Activated CD8-positive, alpha-beta memory T cell treated with anti-CD3 and anti-CD28 coated beads, Interleukin-2, amount 10 ng/mL, durations not matched to agents 7 days and 5 days (primary cell): ENCODE measurements at places on chromosomes 7 and 10.
A peak's percentile ranks its signal among the peaks of the same experiment; 100 is the strongest.

DNA sequence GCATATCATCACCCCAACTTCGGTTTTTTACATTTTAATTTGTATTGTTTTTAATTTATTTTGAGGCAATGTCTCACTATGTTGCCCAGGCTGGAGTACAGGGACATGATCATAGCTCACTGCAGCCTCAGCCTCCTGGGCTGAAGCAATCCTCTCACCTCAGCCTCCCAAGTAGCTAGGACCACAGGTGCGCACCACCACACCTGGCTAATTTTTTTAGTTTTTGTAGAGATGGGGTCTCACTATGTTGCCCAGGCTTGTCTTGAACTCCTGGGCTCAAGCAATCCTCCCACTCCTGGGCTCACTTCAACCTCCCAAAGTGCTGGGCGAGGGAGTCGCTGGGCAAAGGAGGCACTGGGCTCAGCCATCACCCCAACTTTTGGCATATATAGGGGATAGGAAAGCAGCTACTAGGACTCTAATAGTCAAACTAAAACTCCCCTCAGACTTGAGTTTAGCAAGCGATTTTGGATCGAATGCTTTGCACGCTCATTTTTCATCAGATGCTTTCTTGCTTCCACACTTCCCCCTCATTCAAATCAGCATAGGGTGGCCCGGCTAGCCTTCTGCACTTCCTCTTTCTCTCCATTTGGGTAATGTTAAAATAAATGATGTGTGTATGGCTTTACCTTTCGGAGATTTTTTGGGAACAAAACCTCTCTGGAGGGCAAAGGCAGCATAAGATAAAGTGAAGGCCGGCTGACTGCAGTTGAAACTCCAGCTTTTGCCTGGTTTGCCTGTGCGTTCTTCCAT lies 20.8 kb upstream of the NMT2 start:
- no peak for DNase-seq

DNA sequence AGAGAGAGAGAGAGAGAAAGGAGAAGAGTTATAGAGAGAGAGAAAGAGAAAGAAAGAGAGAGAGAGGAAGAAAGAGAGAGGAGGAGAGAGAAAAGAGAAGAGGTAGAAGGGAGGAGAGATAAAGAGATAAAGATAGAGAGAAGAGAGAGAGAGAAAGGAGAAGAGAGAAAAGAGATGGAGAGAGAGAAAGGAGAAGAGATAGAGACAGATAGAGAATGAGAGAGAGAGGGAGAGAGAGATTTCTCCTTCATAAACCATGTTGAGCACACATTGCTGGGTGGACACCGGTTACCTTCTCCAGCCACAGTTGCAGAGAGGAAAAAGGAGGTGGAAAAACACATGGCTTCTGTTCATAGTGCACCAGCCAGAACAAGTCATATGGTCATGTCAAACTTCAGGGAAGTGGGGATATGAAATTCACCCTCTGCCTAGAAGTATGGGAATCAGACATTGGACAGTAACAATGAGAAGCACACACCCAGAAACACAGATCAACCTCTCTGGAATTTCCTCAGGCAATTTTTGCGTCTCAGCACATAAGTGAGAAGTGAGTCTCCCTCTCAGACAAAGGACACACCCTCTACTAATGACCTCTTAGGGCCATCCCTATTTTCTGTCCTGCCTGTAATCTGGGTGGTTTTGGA lies 172.5 kb upstream of the SVIL start:
- no peak for DNase-seq

DNA sequence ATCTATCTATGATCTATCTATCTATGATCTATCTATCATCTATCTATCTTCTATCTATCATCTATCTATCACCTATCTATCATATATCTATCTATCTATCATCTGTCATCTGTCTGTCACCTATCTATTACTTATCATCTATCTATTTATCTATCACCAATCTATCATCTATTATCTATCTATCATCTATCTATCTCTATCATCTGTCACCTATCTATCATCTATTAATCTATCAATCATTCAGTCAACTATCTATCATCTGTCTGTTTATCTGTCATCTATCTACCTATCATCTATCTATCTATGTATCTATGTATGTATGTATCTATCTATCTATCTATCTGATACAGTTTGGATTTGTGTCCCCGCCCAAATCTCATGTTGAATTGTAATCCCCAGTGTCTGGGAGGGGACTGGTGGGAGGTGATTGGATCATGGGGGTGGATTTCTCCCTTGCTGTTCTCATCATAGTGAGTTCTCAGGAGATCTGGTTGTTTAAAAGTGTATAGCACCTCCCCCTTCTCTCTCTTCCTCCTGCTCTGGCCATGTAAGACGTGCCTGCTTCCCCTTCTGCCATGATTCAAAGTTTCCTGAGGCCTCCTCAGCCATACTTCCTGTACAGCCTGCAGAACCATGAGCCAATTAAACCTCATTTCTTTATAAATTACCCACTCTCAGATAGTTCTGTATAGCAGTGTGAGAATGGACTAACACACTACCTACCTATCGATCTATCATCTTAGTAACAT lies 37.6 kb downstream of the NPTX2 start:
- no peak for DNase-seq

GRCh38 chr10:101843032-101844021 lies at the start of gene KCNIP2:
KCNIP2 (minus strand) TSS chr10:101843800; CDS start chr10:101843568, 232 bp downstream.
- DNase-seq, result peak; percentile 59

GRCh38 chr10:95792211-95792780 lies 36.3 kb downstream of the ENTPD1 start:
- no peak for DNase-seq

DNA sequence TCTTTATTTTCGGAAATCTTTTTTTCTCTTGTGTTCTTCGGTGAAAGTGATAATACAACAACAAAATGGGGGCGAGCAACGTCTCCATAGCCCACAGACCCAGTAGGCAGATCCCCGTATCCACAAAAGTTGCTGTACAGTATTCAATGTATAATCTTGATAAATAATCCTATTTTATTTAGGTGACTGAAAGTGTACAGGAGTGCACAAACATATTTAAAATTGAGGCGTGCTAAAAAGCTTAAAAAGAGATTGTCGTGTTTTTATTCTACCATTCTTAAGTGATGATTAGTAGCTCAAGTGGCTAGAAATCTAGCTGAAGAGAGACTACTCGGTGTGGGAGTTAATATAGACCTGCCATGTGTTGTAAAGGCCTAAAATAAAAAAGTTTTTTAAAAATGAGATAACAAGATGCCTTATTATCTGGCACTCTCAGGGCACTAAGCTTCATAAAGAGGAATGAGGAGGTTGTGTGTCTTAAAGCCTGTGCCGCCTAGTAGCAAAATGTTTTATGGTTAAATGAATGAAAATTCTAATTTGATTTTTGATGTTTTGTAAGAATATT lies 1.6 kb downstream of the CAPZA2 start:
- no peak for DNase-seq

DNA sequence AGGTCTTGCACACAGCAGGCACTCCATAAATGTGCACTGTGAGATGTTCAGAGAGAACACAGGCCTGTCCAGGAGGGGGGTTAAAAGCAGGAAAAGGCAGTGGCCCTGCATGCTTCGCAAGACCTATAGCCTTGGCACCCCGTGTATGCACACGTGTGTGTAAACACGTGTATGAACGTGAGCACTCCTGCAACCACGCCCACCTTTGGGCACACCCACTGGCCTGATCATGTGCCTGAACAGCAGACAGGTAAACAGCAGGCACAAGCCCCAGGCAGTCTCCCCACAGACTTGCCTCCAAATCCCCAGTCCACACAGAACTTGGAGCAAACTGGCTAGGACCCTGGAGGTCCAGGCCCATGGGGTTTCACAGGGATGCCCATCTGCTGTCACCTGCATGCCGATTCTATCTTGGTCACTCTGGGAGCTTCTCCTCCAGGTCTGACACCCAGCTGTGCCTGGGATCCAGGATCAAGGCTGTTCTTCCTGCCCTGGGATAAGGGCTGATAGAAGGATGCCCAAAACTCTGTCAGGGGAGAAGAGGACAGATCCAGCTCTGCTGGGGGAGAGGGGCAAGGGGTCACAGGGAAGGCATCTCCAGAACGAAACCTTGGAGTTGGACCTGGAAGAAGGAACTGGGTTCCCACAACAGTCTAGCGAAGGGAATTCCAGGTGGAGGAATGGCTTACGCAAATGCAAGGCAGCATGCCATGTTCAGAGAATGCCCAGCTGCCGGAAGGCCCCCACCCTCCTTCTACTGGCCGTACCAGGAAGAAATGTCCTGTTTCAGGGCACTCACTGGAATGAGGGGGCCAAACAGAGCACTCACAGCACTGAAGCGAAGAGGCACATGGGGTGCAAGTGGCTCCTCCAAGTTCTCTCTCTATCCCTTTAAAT lies 14.3 kb upstream of the ZMIZ1 start:
- DNase-seq, result no peak

DNA sequence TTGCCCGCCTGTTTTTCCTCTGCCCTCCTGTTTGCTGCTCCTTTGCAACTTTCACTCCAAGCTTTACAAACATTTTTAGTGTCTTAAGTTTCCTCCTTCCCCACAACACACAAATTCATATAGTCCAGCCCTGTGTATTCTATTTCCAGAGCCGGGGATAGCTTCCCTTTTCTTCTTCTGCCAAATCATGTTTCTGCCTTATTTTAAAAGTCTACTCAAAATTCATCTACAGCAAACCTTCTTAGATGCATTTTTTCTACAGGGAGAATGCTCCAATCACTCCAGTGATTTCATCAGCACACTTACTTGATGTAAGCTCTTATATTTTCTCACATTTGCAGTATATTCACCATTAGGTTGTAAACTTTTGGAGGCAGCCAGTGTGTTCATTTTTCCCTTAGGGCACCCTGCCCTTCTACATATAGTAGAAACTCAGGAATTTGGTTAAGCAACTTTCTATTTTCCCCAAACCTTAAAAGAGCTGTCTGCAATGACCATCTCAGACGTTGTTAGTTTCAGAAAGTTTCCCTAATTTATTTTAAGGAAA lies 12.4 kb upstream of the ACTA2 start:
- DNase-seq, result no peak

- DNase-seq, result no peak
These were observed 1.1 kb downstream of the ENTPD1 start for GRCh38 chr10:95756809-95757684.

- DNase-seq, result no peak
These were observed 2.4 kb upstream of the GPAM start for GRCh38 chr10:112185959-112186358.

DNA sequence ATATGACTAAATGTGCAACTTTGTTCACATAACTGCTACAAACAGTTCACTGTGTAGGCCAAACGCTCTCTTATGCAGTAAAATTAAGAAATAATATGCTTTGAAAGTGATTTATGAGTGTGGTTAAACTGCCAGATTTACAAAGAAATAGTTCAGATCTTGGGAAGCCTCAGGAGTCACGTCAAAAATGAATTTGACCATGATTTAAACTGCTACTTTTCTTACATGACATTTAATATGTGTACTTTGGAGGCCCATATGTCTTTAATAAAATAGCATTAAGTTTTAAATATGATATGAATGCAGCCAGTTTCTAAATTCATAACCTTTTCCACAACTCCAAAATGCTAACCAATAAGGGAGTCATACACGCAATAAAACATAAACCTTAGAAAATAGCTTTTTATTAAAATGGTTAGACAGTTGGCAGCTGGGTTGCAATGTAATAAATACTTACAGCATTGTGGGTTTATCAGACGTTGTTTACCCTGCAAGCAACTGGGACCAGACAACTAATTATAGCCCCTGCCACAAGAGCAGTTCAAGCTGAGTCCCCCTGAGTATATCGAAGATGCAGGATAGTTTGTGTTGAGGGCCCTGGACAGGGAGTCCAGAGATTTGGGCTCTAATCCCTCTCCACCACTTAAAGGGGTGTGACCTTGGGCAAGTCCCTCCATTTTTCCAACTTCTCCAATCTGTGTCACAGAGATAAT lies 640.4 kb downstream of the LRMDA start:
- DNase-seq, result no peak

- no peak for DNase-seq
These were observed 1.0 kb downstream of the TLL2 start for GRCh38 chr10:96512524-96513304.

- no peak for DNase-seq
These were observed 7.3 kb upstream of the FOXL3 start for GRCh38 chr7:282621-283020.

GRCh38 chr10:86782701-86783418 lies 26.4 kb downstream of the BMPR1A start:
- DNase-seq, result no peak

GRCh38 chr7:112452102-112452888 lies 2.0 kb downstream of the IFRD1 start:
- no peak for DNase-seq

DNA sequence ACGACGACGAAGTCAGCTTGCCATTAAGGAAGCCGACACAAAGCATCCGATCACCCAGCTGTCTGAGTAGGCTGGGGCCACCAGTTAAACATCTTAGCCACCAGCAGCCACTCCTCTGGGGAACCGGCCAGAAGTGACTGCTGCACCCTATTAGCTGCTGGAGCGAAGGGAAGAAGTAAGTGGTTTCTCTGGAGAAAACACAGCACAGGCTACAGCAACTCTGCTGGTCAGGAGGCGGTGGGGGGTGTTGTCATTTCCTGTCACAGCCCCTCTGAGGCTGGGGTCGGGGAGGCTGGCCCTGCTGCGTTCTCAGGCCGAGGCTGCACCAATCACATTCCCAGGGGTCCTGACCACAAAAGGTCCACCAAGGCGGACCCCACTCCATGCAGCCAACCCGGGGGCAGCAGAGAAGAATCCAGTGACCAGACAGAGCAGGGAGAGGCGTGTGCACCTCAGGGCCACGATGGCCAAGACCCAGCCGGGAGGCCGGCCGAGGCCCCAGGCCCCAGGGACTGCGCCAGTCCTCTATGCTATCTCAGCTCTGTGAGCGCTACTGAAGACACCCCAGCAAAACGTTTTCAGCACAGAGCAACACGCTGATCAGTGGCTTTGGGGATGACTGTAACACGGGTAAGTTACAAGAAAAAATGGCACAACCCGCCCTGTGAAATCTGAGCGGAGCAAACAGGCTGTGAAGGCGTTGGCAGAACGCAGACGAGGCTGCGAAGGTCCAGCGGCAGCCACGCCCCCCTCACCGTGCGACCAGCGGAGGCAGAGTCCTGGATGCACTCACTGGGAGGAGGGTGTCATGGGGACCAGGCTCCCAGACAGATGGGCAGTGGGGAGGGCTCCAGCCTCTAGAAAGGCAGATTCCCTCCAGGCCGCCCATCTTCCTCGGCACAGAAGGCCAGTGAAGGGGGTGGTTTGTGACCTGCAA lies 24.8 kb downstream of the STK32C start:
- no peak for DNase-seq

- no peak for DNase-seq
These were observed 43.2 kb upstream of the CFAP46 start for GRCh38 chr10:132985546-132985900.

DNA sequence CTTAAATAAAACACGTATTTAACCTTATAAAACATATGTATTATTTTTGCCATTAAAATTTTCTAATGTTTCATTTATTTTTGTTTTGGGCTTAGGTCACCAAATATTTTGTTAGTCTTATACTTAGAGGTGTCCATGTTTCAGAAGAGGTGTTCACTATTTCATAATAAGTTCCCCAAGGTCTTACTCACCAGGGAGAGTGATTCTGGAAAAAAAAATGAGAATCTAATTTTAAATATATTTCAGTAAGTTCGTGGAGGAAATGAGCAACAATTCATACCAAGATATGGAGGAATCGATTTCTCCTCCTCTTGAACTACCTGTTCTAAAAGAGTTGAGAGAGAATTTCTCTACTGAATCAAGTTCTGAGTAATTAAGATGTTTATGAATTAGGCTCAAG lies 271.6 kb upstream of the SLC26A5 start:
- no peak for DNase-seq

- no peak for DNase-seq
These were observed 12.2 kb upstream of the CHST15 start for GRCh38 chr10:124105594-124105993.
